ENCODE measurements at places on chromosomes 11 and 22.
A peak's percentile ranks its signal among the peaks of the same experiment; 100 is the strongest.

DNA sequence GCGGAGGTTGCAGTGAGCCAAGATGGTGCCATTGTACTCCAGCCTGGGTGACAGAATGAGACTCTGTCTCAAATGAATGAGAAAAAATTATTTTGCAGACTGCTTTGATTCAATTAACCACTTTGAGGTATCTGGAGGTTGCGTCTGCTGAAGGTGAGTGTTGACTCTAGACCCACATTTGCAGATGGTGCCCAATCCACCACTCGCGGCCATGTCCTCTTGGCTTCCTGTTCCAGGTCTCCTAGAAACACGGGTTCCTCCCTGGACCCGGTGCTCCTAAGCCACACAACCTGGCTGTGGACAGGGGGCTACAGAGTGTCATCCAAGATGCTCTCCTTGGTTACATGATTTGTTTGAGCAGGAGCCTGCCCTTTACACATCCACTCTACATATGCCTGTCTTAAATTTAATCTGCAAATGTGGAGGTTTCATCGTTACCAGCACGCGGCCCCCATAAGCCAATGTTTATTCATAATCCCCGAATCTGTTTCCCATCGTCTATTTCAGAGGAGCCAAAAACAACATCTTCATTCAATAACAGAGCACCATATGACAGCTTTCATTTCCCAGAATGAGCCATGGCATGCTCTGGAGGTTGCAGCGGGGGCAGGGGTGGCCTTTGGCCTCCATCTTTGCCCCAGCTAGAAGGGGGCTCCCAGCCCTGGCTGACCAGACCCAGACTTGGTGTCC lies 377.2 kb downstream of the CTTN start:
- no peak for DNase-seq

DNA sequence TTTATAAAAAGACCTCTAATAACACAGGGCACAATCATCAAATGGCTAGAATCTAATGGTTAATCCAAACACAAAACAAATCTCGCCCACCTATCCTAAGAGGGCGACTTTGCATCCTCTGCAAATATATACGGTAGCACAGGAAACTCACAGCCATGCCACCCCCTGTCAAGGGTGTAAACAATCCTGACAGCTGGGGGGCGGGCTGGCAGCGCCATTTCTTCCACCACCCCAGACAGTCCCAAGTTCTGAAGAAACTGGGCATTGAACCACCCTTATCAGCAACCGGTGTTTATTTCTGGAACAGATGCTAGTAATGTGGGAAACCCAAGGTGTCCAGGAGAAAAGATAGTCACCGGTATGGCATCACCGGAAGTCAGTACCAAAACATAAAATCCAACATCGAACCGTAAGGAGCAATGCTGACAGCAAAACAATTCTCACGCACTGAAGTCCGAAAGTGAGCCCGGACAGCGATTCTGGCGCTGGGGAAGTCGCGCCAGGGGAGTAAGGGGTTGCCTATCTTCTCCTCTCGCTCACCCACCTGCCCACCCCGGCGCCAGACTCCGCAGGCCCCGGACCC lies 825 bp downstream of the FBXO3 start:
- no peak for DNase-seq

DNA sequence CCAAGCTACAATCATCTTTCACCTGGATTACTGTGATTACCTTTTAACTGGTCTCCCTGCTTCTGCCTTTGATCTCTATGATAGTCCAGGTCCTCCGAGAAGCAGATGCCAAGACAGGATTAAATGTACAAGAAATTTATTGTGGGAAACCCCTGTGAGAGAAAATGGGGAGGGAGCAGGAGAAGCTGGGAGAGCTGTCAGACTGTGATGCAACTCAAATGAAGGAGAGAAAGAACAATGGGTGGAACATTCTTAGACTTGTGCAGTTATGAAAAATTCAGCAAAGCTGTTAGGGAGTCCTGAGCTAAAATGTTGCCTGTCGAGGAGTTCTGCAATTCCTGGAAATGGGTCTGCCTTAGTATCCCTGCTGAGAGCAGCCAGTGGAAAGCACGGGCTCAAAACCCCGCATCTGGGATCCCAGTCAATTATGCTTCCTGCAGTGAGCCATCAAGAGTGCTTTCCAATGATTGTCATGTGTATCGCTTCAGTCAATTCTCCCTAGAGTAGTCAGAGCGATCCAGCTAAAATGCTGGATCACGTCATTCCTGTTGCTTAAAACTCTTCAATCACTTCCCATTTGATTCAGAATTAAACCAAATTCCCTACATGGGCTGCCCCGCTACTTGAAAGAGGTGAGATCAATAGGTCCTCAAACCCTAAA lies 16.5 kb upstream of the CSTF3 start:
- no peak for DNase-seq

DNA sequence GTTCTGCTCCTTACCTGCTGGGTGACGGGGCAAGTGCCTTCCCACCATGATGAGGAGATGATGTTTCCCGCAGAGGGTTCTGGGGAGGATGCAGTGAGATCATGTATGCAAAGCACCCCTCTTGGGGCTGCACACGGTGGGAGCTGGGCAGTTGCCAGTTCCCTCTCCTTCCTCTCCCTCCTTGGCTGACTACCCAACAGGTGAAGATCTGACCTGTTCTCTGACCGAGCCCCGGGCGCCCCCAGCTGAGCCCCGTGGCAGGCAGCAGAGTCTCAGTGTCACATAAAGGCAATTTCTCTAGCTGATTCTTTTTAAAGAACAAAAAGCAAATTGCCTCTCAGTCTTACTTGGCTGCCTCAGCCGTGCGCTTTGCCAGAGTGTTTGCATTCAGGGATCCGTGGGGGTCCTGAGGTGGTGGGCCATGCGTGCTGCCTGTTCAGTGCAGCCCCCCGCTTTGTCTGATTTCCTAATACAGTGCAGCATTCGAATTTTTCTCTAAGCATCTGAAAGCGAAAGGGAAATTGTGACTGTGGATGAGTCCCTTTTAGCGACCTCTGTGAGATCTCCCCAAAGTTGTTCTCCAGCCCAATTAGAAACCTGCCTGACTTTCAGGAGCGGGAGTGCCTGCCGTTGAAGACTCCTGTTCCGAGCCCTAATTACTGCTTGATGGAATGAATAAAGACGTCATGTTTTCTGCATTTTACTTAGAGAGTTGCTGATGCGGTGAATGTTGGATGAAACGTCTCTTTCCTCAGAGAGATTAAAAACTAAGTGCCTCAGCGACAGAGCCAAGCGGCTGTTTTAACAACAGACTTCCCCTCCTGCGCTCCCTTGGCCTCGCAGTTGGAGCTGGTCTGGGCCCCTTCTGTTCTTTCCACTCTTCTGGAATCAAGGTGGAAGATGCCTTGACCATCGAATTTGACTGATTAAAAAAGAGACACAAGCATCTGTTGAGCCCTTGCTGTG lies 86.0 kb downstream of the GRIK4 start:
- DNase-seq: no peak

DNA sequence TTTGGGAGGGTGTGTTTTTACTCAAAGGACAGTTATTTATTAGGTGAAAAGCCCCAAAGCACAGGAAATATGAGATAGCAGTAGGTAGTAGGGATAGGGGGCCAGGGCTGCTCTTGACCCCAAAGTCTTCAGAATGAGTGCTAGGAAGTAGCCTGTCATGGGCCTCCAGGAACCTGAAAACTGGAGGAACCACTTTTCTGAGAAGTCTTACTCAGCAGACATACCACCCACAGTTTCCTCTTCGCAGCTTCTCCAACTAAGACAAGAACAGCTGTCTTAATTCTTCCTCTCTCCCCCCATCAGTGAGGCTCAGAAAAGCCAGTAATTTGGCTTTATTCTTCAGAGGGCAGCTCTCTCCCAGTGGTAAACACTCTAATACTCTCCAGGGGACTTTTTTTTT lies 84.0 kb upstream of the CTSC start:
- no peak for DNase-seq

DNA sequence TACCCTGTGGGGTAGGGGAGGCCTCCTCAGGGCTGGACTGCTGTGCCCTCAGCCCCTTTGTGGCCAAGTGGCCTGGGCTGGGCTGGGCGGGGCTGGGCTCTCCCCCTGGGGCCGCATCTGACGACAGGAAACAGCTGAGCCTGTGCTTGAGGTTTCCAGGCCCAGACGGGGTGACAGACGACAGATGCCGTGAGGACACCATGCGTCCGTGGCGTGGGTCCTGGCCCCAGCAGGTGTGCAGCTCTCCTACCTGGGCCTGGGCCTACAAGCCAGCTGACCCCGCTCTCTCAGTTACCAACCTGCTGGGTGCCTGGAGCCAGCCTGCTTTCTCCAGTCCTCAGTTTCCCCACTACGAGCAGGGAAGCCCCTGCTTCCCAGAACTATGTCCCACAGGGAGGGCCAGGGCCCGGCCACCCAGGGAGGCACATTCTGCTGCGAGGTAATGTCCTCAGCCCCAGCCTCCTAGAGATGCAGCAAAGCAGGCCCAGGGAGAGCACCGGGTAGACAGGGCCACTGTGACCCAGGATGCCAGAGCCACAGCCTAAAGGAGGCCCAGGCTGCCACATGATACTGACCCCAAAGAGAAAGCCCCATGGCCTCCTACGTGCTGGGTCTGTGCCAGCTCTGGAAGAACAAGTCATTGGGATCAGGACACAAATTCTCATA lies 181.3 kb downstream of the IGLL1 start:
- DNase-seq: no peak

DNA sequence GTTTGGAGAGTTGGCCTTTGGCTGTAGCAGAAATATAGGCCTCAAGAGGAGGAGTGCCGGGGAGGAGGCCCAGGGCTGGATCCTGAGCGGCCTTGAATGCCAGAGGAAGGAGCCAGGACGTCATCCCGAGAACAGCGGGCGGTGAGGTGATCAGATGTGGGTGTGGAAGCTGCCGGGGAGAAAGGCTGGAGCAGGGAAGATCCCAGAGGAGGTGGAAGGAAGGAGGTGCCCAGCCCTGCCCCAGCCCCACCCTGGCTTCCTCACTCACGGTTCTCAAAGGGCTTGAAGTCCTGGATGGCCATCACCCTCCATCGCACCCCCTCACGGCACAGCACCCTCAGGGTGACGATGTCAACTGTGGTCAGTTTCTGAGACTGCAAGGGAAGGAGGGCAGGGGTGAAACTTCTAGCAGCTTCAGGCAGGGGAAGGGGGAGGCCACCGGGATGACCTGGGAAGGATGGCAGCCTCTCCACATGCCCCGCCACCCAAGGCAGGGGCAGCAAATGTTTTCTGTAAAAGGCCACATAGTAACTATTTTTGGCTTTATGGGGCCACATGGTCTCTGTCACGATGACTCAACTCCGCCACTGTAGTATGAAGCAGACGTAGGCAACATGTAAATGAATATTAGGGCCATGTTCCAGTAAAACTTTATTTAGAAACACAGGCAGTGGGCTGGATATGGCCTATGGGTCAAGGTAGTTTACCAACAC lies 10.7 kb downstream of the IL2RB start:
- no peak for DNase-seq

GRCh38 chr11:123082977-123083376 lies 21.0 kb upstream of the HSPA8 start:
- no peak for DNase-seq

- DNase-seq: no peak
These were observed 9.8 kb upstream of the SEPTIN5 start for GRCh38 chr22:19704355-19705015.

DNA sequence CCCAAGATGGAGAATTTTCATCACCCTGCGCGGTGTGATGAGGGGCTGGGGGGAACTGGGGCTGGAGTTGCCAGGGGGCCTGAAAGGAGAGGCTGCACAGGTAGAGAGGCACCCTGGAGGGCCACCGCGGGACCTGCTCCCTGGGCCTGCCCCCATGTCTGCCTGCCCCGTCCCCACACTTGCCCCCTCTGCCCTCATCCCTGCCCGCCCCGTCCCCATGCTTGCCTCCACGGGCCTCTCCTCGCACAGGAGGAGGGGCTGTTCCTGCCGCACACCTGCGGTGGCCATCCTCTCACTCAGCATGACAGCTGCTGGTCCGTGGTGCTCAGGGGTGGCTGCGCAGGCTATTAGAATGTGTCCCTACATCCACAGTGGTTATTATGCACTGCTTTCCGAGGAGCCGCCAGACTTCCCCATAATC lies 43.5 kb downstream of the LINC01488 start:
- DNase-seq: no peak

- no peak for DNase-seq
These were observed 405 bp downstream of the SFI1 start for GRCh38 chr22:31496735-31497146.

DNA sequence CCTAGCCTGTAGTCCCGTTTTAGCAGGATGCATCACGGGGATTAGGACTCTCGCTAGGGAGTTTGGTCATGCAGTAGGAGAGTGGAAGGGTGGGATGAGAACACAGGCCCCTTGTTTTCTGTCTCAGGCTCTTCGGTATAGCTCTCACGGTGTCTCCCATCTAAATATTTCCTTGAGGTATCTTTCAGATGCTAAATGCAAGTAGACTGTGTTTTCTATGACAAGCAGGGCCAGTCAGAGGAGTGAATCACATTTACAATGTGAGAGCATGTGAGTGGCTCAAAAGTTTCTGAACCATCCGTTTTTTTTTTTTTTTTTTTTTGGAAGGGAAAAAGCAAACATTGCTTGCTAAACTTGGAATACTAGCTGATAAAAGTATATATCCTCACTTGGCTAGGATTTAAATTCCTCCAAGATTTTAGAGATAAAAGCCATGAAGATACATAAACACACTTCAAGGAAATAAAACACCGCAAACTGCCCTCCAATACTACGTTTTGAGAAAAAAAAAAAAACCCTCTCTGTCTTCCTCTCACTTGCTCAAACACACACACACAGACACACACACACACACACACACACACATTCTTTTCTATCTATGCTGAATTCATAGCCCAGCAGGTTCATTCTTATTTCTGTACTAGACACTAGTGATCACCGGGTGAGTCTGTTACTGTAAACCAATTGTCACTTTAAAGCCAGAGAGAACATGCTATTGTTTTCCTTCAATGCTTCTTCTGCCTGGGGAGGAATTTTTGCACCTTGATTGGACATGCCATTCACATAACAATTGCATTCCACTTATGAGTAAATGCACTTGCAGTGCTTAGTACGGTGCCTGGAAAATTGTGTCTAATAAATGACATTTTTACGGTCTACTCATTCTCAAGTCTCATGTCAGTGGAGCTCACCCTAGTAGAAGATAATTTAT lies 224.6 kb upstream of the CCDC90B start:
- peak; percentile 64 for DNase-seq

- no peak for DNase-seq
These were observed 5.1 kb upstream of the OSBPL5 start for GRCh38 chr11:3170044-3170755.

DNA sequence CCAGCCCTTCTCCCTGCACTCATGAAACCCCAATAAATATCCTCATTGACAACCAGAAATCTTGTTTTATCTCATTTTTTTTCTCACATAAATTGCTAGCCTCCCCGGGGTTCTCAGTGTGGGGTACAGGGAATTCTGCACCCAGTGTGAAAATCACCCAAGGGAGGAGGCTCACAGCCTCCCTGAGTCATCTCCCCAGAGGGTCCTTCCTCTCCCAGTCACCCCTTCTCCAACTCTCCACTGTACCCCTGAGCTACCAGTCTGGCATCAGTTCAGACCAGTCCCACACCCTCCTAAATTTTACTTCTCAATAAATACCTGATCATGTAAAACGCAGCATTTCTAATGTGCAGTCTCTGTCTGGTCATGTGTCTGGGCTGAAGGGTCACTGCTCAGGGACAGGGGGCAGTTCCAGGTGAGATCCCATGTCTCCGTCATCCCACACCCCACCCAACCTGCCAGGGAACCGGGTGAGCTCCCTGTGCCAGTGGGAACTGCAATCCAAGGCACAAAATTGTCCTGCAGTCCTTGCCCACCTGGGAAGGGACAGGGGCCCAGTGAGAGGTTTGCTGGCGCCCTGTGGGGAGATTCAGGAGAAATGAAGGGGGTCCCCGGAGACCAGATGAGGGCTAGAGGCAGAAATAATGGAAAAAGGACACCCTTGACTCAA lies 8.3 kb downstream of the IGLL5 start:
- DNase-seq: no peak

Measured in retina (tissue), 1 donor.